ENCODE measurements at places on chromosomes 3 and 15. TPM values are rescaled to one million over a fixed set of nuclear protein-coding genes. Genes with fewer than 3 reads are reported as not detected.

GRCh38 chr3:49912881-49913281 is 9.2 kb upstream of the MST1R start:
- H3K4me1 ChIP-seq: peaks cover 18% of the 10 kb centered on the region
- no peak overlapping the region for H3K27ac ChIP-seq
- no peak for DNase-seq
- H3K4me3 ChIP-seq: no peak overlapping the region

- no peaks in the 10 kb centered on the region for H3K27me3 ChIP-seq
- no peak overlapping the region for H3K4me3 ChIP-seq
- no peak for DNase-seq
Observed at GRCh38 chr15:50577492-50577891, 31.0 kb upstream of the USP50 start.

DNA sequence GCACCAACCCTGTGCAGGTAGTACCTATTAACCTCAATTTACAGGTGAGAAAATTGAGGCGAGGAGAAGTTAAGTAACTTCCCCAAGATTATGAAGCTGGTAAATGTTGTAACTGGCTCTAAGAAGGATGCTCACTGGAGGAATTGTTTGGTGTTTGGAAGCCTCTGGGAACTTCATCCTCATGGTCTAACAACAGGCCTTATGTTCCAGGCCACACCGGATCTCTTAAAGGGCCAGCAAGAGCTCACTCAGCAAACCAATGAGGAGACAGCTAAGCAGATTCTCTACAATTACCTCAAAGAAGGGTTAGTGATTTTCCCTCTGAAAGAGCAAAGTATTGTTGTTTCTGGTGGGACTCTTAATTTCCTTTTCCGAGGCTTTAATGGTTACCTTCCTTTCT is 63.9 kb downstream of the CGNL1 start:
- H3K4me3 ChIP-seq: no peak overlapping the region
- DNase-seq: no peak
- no peak overlapping the region for H3K27ac ChIP-seq
- H3K27me3 ChIP-seq: no peaks in the 10 kb centered on the region
- no peaks in the 10 kb centered on the region for H3K4me1 ChIP-seq

DNA sequence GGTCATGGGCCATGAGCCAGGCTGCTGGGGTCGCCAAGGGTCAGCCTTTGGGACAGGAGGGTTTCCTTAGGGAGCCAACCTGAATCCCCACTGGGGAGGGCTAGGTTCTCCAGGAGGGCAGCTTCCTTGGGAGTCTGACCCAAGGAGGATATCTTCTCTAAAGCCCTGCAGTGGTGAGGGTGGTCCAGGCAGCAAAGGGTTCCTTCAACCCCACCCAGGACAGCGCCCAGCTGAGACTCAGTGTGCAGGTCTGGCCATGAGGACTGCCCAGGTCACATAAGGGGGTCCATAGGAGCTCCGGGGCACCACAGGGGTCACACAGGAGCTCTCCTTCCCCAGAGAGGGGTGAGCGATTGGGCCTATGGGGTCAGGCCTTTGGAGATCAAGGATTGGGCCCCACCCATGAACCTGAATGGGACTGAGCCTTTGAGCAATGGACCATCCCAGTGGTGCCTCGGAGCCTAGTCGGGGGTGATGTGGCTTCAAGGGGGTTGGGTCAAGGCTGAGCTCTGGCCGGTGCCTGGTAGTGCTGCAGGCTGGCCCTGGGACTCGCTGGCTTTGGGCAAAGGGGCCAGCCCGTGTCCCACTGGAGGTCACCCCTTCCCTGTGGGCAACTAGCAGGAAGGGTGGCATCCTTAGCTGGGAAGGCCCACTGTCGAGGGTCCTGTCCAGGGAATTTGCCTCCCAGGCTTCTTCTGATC is 216.5 kb downstream of the SNRPN start:
- H3K36me3 ChIP-seq: no peaks in the 10 kb centered on the region
- H3K4me3 ChIP-seq: no peak overlapping the region
- H3K27ac ChIP-seq: no peak overlapping the region
- no peak for DNase-seq

DNA sequence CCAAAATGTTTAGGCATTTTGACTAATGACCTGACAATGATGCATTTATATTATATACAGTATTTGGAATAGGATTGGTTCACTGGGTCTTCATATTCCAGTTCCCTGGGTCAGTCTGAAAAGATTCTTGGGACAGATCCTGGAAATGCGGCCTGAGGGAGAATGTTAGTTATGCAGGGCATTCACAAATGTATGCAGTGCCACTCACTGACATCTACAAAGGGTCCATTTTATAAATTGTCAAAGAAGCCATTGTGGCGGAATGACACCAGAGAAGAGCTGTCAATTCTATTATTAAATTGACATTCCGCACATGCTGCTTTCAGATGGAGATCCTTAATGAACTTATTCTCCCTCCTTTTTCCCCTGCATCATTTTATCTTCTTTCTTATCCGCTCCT is 176.6 kb downstream of the VGLL3 start:
- no peak for DNase-seq
- H3K4me1 ChIP-seq: no peaks in the 10 kb centered on the region
- H3K27me3 ChIP-seq: no peaks in the 10 kb centered on the region
- H3K27ac ChIP-seq: no peak overlapping the region
- peak overlapping the region; percentile 4 for H3K4me3 ChIP-seq

- no peak overlapping the region for H3K4me3 ChIP-seq
- no peaks in the 10 kb centered on the region for H3K27me3 ChIP-seq
- H3K27ac ChIP-seq: no peak overlapping the region
- H3K4me1 ChIP-seq: peaks cover 2% of the 10 kb centered on the region
- H3K36me3 ChIP-seq: peaks cover 5% of the 10 kb centered on the region
- no peak for DNase-seq
Observed at GRCh38 chr3:16687221-16687620, 82.0 kb upstream of the DAZL start.

DNA sequence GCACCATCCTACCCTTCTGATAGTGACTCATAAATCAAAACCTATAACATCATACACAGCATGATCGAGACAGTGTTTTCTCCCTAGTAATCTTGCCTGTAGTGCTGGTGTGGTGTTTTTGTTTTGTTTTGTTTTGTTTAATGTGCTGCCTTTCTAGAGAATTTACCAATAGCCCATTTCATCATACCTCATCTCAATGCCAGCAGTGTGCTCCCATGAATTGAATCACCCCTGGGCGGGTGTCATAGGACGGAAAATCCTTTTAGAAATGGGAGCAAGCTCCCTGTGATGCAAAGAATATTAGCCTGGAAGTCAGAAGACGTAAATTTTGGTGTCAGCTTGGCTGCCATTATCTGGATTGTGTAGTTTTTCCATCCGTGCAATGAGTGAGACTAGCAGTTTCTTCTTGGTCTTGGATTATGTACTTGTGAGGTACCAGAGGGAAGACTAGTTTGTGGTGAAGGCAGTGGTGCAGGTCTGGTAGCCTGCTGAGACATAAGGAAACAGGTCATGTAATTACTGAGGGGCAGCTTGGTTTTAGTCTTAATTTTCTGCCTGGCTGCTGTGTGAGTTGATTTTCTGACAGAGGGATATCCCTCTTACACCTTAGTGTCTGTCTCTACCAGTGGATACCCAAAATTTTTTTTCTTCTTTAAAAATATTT is 29.9 kb downstream of the IGSF10 start:
- no peaks in the 10 kb centered on the region for H3K4me1 ChIP-seq
- no peak overlapping the region for H3K4me3 ChIP-seq
- H3K36me3 ChIP-seq: no peaks in the 10 kb centered on the region
- no peak overlapping the region for H3K27ac ChIP-seq
- H3K27me3 ChIP-seq: no peaks in the 10 kb centered on the region

- peaks cover 6% of the 10 kb centered on the region for H3K4me1 ChIP-seq
- H3K4me3 ChIP-seq: no peak overlapping the region
- H3K27ac ChIP-seq: no peak overlapping the region
- H3K27me3 ChIP-seq: peaks cover 38% of the 10 kb centered on the region
- no peaks in the 10 kb centered on the region for H3K36me3 ChIP-seq
- DNase-seq: no peak
Observed at GRCh38 chr3:74611206-74611605, 3.3 kb downstream of the CNTN3 start.

GRCh38 chr15:38196076-38196475 is 56.6 kb upstream of the SPRED1 start:
- DNase-seq: no peak
- H3K36me3 ChIP-seq: no peaks in the 10 kb centered on the region
- no peaks in the 10 kb centered on the region for H3K4me1 ChIP-seq
- no peak overlapping the region for H3K27ac ChIP-seq

GRCh38 chr3:68059628-68060152 is 405.3 kb upstream of the SUCLG2 start:
- H3K27ac ChIP-seq: no peak overlapping the region
- no peak overlapping the region for H3K4me3 ChIP-seq
- H3K27me3 ChIP-seq: no peaks in the 10 kb centered on the region
- H3K4me1 ChIP-seq: no peaks in the 10 kb centered on the region
- DNase-seq: no peak
- H3K36me3 ChIP-seq: no peaks in the 10 kb centered on the region

- no peaks in the 10 kb centered on the region for H3K36me3 ChIP-seq
- H3K27me3 ChIP-seq: no peaks in the 10 kb centered on the region
- H3K4me1 ChIP-seq: peaks cover 7% of the 10 kb centered on the region
Observed at GRCh38 chr3:49898991-49899390, 4.7 kb downstream of the MST1R start.

DNA sequence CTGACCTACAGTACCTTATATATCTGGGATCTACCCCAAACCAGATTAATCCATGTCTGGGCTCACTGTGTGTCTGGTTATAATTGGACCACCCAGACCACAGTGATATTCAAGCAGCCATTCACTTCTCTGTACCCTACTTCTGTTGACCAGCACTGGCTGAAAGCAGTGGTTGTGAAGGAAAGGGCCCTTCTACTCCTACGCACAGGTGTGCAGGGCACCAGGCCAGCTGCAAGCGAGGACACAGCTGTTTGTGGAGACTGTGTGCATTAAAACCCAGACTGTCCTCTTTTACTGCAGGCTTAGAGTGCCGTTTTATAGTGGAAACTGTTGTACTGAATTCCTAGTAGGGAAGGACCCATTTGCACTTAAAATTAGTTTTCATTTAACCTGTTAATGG is 29.5 kb downstream of the CTDSPL start:
- H3K27ac ChIP-seq: no peak overlapping the region
- no peak overlapping the region for H3K4me3 ChIP-seq
- no peaks in the 10 kb centered on the region for H3K4me1 ChIP-seq
- H3K36me3 ChIP-seq: no peaks in the 10 kb centered on the region
- no peaks in the 10 kb centered on the region for H3K27me3 ChIP-seq

GRCh38 chr3:112633191-112633590 is 7.8 kb downstream of the CCDC80 start:
- H3K4me1 ChIP-seq: peaks cover 4% of the 10 kb centered on the region
- no peaks in the 10 kb centered on the region for H3K27me3 ChIP-seq
- H3K36me3 ChIP-seq: no peaks in the 10 kb centered on the region
- peak; percentile 43 for DNase-seq

- H3K4me1 ChIP-seq: no peaks in the 10 kb centered on the region
- DNase-seq: no peak
Observed at GRCh38 chr15:93312891-93313486, 224.0 kb upstream of the RGMA start.

DNA sequence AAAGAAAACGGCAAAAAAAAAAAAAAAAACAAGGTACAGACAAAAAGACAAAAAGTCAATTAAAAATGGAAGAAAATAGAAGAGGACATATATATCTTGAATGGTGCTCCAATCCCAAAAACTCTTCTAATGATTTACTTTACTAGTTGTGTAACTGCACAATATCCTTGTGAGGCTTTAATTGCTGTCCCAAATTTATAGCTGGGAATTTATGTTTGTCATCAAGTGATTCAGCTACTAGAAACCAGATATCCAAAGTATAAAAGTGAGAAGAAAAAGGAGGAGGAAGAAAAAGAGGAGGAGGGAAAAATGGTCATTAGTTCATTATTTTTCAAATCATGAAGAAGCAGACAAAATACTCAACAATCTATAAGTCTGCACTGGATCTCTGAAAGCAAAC is 150.8 kb upstream of the ARPP21 start:
- DNase-seq: no peak
- no peaks in the 10 kb centered on the region for H3K4me1 ChIP-seq
- H3K27me3 ChIP-seq: no peaks in the 10 kb centered on the region
- no peaks in the 10 kb centered on the region for H3K36me3 ChIP-seq

DNA sequence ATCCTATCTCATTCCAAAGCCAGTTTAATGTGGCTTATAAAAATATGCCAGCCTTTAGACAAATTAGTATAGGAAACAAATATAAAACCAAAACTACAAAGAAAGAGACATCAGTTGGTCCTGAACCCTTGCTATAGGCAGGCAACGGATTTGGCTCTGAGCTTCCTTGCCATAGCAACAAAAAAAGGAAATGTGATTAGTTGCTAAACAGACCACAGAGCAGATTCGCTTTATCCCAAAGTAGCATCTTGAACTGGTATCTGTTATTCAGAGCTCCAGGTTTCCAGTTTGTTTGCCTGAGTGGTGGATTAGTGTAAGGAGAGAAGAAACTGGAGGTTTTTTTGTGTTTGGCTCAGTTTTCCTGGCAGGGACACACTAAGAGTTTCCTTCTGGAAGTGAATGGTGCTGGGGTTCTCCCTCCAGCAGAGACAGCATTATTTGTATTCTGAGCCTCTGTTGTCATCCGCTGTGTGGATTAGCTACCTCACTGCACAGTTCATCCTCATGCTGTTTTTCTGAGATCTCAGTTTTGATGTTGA is 44.1 kb downstream of the CHST2 start:
- H3K4me1 ChIP-seq: no peaks in the 10 kb centered on the region
- H3K27ac ChIP-seq: no peak overlapping the region
- no peak overlapping the region for H3K4me3 ChIP-seq
- no peaks in the 10 kb centered on the region for H3K36me3 ChIP-seq
- no peaks in the 10 kb centered on the region for H3K27me3 ChIP-seq

DNA sequence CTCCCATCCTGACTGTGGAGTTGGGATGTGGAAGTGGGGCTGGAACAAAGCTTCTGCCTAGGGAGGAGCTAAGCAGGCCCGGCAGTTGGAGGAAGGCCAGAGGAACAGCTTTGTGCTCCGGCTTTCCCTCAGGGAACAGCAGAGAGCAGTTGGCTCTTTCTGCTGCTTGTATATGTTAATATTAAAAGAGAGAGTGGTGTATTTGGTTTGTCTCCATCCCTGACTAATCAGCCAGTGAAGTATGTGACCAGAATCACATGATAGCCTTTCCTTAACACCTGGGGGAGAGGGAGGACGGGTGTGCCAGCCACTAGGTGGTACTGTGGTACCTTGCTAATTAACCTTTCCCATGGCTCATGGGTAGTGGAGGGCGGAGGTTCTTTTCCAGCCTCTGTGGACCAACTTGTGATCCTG is 10.0 kb downstream of the EIF2B5 start:
- H3K4me1 ChIP-seq: no peaks in the 10 kb centered on the region
- no peaks in the 10 kb centered on the region for H3K27me3 ChIP-seq
- peaks cover 39% of the 10 kb centered on the region for H3K36me3 ChIP-seq
- H3K27ac ChIP-seq: no peak overlapping the region
- H3K4me3 ChIP-seq: no peak overlapping the region
- DNase-seq: no peak

GRCh38 chr3:101972430-101973162 is 123.3 kb downstream of the NFKBIZ start:
- no peaks in the 10 kb centered on the region for H3K4me1 ChIP-seq
- no peak overlapping the region for H3K4me3 ChIP-seq
- H3K27ac ChIP-seq: no peak overlapping the region
- no peaks in the 10 kb centered on the region for H3K36me3 ChIP-seq
- DNase-seq: no peak
- H3K27me3 ChIP-seq: no peaks in the 10 kb centered on the region

Gene SPATA12
- total RNA-seq: 0.19 TPM

Gene C3orf38
- 31.0 TPM for total RNA-seq

Gene SOX14
- 0.21 TPM for total RNA-seq

Gene SNTN
- total RNA-seq: not detected
